ENCODE measurements at places on chromosomes 2 and 18.

DNA sequence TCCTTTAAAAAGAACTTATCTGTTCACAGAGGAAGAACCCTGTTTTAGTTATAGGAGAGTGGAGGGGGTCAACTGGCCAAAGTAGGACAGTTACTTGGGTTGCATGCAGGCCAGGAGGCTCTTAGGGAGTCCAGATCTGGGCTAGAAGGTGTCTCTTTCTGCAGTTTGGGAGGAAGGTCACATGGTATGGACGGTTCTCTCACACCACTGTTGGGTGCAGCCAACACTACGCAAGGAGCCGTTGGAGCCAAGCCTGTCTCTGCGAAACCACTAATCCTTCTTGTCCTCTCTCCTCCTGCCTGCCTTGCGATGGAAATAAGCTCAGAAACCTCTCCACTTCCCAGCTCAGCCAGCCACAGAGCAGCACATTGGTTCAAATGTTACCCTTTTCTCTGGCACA is 105.9 kb upstream of the TGFA start:
- no peak for DNase-seq

- no peak for DNase-seq
Measured at GRCh38 chr18:29137773-29138495, 961.0 kb upstream of the CDH2 start.

DNA sequence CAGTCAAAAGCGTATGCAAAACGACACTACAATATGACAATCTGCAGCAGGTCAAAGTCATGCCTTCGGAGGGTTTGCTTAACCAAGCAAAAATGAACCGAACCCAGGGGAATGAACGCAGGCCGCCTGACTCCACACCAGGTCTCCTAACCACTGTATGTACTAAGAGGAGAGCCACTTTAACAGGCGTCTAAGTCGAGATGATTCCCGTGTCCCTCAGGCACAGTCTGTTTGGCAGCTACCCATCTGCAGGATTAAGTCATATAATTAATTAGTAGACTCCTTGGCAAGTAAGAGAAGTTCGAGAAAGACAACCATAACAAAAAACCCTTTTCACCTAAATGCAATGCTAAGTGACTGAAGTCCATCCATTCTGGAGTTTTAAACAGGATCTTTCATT is 15.2 kb downstream of the CYB5A start:
- DNase-seq = no peak

DNA sequence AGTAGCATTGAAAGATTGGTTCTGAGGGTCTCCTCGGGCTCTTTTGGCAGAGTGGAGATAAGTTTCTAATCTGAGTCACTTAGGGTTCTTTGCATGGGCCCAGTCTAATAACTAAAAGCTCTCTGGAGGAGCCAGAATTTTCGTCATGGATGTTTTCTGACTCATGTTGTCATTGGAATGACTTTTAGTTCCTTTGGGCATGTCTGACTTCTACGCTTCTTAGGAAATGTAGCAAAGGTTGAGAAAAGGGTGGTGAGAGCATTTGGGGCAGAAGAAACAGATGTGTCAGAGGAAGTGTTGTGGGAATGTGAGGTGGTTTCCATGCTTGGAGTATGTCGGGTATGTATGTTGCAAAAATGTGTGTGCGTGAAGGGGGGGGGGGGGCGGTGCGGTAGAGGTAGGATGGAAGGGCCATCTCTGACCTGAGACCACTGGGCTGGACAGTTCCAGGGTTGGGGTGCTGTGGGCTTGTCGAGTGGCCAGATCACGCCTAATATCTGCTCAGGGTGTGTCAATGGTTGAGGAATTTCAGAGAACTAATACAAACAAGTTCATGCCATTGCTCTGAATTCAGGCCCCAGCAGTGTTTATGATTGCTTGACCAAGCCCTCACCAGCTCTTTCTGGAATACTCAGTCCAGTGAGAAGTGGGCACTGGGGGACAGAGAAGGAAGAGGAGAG is 26.9 kb downstream of the KLHL29 start:
- no peak for DNase-seq
